ENCODE measurements at places on chromosomes 4 and X.

DNA sequence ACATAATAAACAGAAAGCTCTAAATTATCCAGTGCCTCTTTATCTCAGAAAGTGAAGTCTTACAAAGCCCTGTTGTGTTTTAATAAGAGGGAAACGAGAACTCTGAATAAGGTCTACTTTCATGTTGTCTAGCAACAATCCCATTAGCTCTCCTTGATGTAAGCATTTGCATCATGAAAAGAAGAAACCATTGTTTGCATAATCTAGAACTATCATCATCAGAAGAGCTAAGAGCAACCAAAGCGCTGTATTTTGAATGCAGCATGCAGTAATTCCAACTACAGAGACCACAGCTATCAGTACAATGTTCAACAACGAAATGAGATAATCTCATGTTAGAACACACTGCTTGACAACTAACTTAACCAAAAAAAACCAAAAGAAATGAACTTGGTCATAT lies 257.1 kb downstream of the CAMK2D start:
- no peak for DNase-seq

- no peak for DNase-seq
These were observed 551 bp downstream of the NPNT start for GRCh38 chr4:105895583-105896460.

DNA sequence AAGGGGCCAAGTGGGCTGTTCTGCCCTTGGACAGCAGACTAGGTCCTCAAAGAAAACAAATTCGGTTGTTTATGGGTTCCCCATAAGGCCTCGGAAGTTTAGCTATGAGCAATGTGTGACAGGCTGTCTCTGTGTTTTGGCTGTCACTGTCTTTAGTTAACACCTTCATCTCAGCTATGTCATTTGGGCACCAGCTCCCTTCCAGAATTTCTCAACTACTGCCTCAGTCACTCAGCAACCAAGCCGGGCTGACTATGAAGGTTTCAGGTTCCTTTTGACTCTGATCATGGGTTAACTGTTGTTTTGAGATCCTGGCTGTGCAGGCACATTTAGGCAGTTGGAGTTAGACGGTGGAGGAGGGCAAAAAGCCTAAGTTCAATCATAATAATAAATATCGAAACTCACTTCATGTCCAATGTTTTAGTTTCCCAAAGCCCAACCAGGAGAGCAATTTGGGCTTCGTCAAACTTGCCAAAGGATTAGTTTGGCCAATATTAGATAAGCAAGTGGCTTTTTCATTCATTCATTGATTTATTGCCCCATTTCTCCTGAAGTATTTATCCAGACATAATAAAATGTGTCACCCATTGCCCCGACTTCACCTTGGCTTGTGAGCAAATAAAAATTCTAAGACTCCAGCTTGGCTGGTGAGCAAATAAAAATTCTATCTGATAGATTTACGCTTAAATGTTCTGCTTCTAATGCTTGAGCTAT lies 9.1 kb upstream of the PAGE1 start:
- DNase-seq = no peak

DNA sequence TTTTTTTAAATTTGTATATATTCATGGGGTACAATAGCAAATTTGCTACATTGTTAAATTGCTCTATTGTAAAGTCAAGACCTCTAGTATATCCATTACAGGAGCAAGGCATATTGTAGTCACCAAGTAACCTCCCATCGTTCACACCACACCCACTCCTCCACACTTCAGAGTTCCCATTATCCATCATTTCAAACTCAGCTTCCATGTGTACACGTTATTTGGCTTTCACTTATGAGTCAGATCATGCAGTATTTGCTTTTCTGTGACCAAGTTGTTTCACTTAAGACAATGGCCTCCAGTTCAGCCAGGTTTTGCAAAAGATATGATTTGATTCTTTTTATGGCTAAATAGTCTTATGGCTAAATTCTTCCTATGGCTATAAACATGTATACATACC lies 2614.2 kb downstream of the PCDH7 start:
- DNase-seq = no peak

- no peak for DNase-seq
These were observed 194.4 kb downstream of the FAM133A start for GRCh38 chrX:93868289-93868965.

- no peak for DNase-seq
These were observed 631.5 kb downstream of the RAB28 start for GRCh38 chr4:12852338-12853307.

DNA sequence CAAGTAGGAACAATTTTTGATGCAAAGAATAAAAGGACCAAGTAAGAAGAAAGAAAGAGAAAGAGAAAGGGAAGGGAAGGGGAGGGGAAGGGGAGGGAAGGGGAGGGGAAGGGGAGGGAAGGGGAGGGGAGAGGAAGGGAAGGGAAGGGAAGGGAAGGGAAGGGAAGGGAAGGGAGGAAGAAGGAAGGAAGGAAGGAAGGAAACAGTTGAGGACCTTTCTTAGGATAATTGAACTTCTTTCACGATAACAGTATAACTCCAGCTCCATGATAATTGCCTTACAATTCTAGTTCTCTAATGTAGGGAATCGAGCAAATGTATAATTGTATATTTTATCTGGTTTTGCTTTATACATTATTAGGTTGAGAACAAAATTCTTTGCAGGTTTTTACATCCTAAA lies 556.2 kb upstream of the PCDH10 start:
- DNase-seq = no peak

- DNase-seq = no peak
These were observed 228.1 kb downstream of the THOC2 start for GRCh38 chrX:123504630-123505270.

DNA sequence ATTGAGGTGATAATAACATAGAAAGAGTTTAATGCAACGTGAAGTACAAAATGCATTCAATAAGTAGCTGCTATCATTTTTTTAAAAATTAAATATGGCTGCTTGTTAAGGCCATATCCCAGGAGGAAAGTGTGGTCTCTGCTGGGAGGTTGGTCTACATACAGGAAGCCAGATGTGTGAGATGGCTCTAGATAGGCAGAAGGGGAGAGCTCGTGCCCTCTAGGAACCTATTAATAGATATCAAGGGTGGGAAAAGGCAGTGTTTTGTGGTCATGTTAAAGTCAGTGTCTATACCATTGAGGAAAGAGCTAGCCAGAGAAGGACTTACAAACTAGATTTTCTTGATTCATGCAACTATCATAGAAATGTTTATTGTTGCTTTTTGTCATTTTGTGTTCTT lies 140.5 kb downstream of the KLHL8 start:
- DNase-seq = no peak

DNA sequence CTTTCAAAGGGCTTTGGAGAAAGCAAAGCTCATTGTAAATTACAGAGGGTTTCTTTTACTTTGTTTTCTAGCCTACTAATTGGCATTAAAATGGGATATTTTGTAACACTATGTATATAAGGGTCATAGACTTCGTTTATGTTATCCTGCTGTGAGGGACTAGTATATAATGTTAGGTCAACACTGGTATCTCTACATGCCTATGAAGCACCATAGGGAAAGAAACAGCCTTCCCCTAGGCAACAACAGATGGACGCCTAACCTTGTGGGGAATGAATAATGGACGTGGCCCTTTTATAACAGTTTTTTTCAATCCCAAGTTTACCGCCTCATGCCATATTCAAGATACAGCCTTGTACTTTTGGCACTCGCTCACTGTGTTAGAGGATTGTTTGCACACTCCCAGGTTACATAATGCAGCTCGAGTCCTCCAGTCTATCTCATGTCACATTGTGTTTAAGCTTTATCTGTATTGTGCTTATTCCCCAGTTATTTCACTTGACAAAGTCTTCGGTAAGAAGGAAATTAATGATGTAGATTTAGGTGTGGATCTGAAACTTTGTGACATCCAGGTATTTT lies 711.0 kb downstream of the RPA4 start:
- DNase-seq = no peak

All from GM18507 (cell line).